ENCODE measurements at places on chromosomes 3 and 15.

- no peak for DNase-seq
Observed at GRCh38 chr3:65548848-65549625, 489.7 kb downstream of the MAGI1 start.

GRCh38 chr15:42933886-42934667 lies 13.5 kb upstream of the TTBK2 start:
- DNase-seq: no peak

DNA sequence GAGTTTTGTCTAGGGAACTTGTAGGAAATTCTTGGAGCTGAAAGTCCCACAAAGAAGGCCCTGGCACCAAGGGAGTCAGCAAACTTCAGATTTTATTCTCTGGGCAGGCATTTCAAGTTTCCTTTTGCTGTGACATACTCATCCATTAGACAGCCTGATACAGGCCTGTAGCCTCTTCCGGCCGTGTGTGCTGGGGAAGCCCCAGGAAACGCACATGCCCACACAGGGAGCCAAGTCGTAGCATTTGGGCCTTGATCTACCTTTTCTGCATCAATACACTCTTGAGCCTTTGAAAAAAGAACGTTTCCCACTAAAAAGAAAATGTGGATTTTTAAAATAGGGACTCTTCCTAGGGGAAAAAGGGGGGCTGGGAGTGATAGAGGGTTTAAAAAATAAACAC lies 15.0 kb downstream of the TIGIT start:
- no peak for DNase-seq

GRCh38 chr15:52068004-52068615 lies 44.5 kb downstream of the BCL2L10 start:
- no peak for DNase-seq

DNA sequence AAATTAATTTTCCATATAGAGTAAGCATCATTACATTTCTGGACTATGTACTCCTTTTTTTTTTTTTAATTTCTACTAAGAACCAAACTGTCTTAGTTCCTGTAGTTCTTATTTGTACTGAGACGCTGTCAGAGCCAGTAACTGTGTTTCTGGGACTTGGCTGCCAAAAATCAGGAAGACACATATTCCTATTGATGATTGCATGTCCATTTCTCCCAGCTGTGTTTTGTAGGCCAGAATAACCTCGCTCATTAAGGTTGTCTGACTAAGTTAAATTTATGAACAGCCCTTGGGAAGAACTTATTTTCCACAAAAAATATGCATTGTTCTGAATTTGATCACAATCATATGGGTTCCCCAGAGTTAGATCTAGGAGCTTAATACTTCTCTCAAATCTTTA lies 29.5 kb downstream of the PLSCR5 start:
- DNase-seq: no peak

GRCh38 chr15:74682954-74683353 lies 12.9 kb downstream of the EDC3 start:
- no peak for DNase-seq

DNA sequence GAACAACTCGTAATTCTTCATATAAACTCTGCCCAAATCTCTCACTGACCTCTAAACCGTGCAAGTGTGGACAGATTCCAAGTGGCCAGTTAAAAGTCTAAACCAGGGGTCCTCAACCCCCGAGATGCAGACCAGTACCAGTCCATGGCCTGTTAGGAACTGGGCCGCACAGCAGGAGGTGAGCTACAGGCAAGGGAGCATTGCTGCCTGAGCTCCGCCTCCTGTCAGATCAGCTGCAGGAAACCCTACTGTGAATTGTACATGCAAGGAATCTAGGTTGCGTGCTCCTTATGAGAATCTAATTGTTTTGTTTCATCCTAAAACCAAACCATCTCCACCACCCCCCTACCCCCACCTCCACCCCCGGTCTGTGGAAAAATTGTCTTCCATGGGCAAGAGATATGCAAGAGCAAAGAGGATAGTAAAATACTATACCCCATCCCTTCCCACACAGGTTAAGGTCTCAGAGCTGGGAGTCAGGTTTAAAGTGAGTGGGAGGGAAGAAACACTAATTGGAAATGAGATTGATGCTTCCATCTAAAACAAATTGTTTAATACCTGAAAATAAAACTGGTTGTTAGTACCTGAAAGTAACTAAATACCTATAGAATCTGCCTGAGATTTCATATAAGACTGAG lies 54.0 kb downstream of the POLQ start:
- no peak for DNase-seq

DNA sequence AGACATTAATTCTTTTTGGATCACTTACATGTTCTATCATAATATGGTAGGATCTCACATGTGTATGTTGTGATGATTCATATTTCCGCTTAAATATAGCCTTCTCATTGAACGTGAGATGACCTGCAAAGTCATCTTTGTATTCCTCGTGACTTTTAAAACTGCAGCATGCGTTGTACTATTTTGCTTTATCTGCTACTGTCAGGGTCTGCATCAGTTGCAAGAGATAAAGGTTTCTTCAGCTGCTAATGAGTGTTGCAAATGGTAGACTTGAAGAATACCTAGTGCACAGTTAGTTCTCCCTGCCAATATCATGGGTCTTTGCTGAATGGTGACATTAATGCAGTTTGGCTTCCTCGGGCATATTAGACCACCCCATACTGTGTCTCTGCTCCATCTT lies 31.8 kb downstream of the REC114 start:
- DNase-seq: no peak

DNA sequence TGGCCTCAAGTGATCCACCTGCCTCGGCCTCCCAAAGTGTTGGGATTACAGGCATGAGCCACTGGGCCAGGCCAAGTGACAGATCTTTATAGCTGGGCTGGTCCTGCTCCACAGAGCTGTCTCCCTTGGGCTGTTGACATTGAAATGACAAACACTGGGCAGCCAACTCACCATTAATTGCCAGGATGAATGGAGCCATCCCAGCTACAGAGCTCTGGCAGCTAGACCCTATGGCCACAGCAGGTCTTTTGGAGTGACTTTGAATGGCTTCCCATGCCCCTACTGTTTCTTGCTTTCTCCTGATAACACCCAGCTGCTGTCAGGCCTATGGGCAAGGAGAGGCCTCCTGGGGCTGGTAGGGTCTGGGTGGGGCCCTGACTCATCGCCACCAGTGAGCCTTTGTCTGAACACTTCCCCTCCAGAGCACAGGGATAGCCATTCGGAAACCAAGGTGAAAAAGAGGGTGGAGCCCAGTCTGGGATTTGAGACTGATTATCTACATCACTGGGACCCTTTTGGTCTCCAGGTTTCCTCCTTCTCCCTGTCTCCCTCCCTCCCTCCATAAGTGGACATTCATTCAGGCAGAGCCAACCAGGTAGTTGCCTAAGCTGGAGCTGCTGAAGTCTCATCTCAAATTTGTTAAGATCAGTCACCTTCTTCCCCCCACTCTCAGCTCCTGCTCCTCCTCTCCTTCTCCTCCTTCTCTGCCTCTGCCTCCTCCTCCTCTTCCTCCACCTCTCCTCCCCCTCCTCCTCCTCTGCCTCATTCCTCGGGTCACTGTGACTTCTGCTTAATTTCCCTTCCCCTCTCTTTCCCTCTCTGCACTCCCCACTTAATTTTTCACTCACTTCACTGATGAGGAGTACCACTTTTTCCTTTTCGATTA lies 34.0 kb downstream of the BHLHE40 start:
- DNase-seq: no peak

GRCh38 chr15:77070495-77071304 lies at the start of gene TSPAN3:
Gene TSPAN3, minus strand, starts transcription at chr15:77071109. Its CDS starts 155 bp downstream, at chr15:77070954.
- peak; percentile 85 for DNase-seq

- no peak for DNase-seq
Observed at GRCh38 chr15:70337277-70338186, 239.8 kb upstream of the TLE3 start.

- DNase-seq: peak; percentile 20
Observed at GRCh38 chr3:119145500-119146167, at the start of gene TEX55. Gene TEX55, plus strand, starts transcription at chr3:119146165. Its CDS starts 25 bp downstream, at chr3:119146190.

DNA sequence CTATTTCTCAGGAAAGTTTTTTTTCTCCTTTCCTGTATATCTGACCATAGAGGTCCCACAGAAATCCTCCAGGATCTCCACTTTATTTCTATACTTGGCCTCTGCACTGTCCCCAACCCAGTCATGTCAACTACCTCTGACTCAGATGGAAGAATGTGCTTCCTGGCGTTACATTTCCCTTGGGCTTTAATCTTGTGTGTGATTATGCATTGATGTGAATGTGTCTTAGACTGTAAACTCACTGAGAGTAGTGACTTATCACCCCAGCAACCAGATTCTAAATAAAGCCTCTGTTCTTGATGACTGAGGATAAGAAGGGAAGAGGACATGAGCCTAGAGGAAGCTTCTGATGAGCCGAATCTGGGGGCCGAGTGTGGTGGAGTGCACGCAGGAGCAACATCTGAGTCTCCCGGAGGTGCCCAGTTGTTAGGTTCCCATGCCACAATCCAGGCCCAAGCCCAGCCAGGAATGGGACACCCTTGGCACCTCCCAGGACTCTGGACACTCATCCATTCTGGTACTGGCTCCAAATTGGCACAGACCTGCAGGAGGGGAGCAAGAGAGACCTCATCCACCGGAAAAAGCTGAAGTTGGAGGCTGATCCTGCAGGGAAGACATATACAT lies 32.1 kb upstream of the HEG1 start:
- no peak for DNase-seq

DNA sequence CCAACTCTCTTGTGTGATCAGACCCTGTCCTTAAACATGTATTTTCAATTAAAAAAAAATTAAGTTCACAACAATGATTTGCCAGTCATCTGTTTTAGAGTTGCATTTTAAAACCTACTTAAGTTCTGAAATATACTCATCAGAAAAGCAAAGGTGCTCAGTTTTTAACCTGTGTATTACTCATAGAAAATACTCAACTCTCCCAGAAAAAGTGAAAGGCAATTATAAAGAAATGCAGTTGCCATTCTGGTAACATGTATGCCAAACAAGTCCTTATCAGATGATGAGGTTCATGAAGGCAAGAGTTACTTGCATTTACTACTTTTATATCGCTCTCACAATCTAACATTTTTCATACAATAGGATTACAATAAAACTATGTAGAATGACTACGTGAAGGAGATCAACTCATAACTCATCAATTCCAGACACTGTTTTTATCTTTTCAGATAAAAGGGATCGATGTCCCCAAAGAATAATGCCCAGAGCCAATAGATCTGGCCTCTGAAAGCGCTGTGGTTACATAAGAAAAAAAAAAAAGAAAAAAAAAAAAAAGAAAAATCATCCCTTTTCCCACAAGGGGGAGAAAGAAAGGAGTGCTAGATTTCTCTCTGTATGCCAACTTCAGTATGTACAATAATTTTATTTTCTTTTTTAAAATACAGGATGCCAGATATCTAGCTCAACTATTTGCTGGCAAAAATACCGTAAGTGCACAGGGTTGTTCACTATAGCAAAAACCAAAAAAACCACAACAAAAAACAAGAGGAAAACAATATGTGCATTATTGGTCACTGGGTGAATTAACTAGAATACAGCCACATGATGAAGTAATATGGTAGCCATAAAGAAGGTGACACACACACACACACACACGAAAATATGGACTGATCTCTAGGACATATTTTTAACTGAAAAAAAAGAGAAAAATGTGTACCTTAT lies 137.4 kb downstream of the NR1I2 start:
- DNase-seq: no peak
